Esophagus squamous epithelium (tissue), 5 donors: ENCODE measurements at places on chromosomes 5 and 9.

DNA sequence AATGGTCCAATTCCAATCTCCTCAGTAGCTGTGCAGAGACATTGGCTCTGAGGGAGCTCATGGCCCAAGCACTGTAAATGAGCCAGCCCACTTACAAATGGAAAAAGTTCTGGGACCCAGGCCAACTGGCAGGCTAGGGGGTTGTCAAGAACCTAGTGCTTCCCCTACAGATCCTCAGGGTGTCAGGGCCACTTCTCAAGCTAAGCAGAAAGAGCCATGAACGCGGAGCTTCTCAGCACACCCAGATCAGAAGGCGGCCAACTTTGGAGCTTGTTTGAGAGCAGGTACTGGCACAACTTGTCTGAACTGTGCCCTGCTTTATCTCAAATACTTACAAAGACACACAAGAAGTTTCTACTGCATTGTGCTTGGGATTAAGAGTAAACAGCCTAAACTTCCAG lies 17.5 kb downstream of the TLE1 start:
- no peak for DNase-seq

DNA sequence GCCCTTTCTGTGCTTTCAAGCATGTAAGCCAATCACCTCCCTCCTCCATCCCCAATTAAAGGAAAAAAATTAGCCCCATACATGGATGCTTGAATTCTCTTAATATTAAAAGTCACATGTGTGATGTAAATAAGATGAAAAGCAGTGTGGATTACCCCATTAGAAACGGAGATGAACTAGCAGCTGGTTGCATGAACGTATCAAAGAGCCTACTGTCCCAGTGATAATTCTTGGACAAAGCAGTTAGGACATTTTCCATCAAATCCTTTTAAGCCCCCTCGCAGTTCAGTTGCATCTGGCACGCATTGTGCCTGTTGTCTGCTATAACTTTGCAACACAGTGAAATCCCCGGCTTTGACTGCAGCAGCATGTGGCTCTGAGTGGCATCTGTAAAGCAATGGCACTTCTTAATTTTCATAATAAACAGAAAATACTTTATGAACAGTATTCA lies 285.6 kb downstream of the FBXL7 start:
- no peak for DNase-seq

DNA sequence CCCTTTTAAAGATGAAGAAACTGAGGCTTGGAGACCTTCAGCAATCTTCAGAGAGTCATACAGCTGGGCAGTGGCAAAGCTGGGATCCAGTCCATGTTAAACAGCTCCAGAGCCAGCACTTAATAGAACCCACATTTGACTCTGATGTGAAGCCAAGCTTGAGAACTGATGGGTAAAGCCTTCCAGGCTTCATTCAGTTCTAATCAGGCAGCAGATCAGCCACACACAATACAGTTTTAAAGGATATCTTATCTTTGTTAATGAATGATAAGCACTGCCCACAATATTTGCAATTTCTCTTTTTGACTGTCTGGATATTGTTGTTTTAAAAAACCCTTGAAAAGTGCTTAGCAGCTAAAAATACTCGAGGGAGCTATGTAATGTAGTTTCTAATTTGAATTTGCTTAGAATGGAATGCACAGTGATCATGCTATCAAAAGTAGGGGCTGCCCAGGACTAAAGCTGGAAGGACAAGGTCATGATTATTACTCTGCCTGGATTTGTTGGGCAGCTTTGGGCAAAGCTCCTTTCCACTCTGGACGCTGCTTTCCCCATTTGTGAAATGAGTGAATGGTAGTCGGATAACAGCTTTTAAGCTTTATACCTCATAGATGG lies 31.3 kb upstream of the HTR4 start:
- DNase-seq = no peak

- no peak for DNase-seq
Observed at GRCh38 chr9:36030871-36031270, 5.8 kb upstream of the RECK start.

GRCh38 chr5:175617447-175617846 lies 40.4 kb upstream of the HRH2 start:
- no peak for DNase-seq
